ENCODE measurements at places on chromosomes 13 and 19.

DNA sequence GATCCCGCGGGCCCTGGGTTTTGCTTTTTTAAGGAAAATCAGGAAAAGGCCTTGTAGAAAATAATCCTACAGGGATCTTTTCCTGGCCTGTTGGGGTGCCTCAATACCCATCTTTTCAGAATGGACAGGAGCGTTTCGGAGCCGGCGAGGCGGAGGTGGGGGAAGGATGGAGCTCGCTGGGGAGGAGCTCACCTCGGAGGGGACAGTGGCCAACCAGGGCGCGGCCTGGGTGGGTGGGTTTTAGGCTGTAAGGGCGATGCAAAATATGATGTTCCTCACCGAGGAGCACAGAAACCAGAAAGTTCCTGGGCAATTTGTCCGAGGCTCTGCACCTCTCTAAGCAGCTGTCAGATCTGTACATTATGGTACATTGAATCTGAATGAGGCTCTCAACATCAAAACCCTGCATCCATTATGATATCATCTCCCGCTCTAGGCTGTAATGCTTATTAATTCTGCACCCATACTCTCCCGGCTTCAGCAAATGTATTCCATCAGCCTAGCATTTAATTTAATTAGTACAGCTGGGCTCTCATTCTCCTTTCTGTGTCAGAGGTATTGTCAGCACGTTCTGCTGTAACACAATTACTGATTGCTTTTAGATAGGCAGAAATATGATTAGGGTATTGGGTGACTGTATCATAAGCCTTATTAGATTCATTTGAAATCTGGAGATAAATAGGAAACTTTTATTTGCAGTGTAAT lies 90.3 kb upstream of the SOX1 start:
- no peak for DNase-seq

- no peak for DNase-seq
These were observed 110.7 kb upstream of the WASF3 start for GRCh38 chr13:26446751-26447150.

DNA sequence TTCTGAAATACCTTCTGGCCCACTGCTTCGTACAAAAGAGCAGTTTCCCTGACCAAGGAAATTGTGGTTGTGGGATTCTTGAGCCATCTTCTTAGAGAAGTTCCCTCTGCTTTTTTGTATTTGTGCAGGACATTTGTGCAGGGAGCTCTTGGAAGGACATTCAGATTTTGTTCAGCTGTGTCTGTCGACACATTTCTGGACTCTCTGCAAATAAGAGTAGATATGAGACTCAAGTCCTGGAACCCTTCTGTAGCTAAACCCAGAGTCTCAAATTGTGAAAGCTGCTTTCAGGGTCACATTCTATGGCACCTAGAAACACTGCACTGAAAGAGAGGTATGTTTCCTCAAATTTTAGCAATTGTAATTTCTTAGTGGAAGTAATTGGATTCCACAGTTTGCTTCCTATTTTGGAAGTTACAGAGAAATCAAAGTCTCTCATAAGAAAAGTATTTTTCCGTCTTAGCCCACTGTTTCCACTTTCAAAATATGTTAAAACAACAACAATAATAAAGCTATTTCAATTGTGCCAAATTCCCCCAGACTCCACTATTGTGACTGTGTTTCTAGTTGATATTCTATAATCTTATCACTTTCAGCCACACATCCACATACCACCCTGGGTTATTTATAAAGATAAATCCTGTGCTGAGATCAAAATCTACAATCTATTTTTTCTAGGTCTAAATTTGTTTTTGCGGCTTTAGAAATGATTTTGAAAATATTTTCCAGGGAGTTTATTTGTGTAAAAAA lies 224.0 kb downstream of the COG6 start:
- DNase-seq = no peak

DNA sequence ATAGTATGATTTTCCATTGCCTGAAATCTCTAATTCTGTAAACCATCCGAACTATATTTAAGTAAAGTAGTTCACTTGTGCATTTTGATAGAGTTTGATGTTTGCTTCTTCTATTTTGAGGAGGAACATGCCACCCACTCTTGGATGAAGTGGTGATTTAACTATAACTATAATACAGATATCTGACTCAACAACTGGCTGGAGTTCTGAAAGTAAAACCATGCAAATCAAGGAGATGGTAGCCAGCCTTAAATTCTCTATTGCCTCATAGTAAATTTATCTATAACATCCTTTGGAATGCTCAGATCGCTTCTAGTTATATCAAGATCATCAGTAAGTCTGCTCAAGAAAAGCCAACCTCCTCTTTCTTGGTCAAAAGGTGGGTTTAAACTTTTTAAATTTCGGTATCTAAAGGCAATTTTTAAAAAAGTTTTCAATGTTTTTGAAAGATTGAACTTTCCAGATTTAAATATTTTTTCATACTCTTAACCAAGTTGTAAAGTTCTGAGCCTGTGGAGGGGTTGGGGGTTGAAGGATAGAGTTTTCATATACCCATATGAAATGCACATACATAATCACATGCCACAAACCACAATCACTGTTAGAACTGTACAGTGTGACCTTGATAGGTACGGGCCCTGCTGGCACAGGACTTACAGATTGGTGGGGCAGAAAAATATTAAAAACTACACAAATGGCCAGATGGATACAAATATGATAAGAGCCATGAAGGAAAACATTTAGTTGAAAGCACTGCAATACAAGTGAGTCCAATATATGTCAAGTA lies 90.5 kb upstream of the RFC3 start:
- no peak for DNase-seq

GRCh38 chr19:11460207-11460606 lies 20.6 kb downstream of the ELAVL3 start:
- DNase-seq = no peak

- DNase-seq = peak; percentile 61
These were observed 878 bp upstream of the ADAMTSL5 start for GRCh38 chr19:1513499-1514294.

GRCh38 chr13:62702502-62702901 lies 1286.9 kb upstream of the PCDH20 start:
- no peak for DNase-seq

GRCh38 chr13:97395447-97396136 lies 38.4 kb upstream of the RAP2A start:
- DNase-seq = no peak

DNA sequence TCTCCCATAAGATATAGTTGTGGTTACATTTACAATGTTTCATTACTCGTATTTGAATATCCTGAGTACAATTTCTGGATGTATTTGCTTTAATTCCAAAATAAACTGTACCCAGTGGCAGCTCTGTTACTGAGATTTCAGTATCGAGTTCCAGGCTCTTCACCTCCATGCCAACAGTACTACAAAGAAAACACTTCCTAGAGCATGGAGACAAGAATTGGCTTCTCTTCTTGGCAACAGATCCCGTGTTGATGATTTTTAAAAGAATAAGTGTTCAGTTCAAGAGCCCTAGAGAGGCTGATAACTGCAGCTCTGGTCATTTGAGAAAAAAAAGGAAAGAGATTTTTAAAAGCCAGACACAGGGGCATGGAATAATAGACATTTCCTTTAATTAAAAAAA lies 302.8 kb downstream of the EFNB2 start:
- no peak for DNase-seq

GRCh38 chr19:44112802-44113137 lies 429 bp upstream of the ZNF225 start:
- no peak for DNase-seq

GRCh38 chr19:17553256-17553655 lies 2.2 kb upstream of the COLGALT1 start:
- DNase-seq = no peak

- DNase-seq = no peak
These were observed 31.5 kb downstream of the ADGRE2 start for GRCh38 chr19:14746886-14747285.

DNA sequence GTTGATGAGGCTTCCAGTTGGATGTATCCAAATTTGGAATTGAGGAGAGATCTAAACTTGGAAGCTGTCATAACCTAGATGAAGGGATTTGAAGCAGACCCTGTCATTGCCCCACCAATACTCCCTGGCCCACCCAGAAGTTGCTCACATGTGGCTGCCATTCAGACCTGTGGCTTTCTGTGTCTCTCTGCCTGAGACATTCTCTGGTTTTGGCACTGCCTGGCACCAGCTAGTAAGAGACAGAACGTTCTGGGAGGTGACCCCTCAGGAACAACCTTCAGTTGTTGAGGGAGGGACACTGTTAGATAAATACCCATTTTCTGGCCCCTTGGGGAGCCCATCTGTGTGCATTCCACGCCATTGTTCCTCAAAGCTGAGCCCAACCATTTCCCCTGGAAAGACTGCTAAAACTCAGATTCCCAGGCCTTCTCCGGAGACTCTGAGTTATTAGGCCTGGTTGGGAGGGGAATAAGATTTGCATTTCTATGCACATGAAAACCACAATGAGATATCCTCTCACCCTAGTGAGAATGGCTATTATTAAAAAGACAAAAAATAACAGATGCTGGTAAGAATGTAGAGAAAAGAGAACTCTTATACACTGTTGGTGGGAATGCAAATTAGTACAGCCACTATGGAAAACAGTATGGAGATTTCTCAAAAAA lies 290.4 kb downstream of the TSHZ3 start:
- no peak for DNase-seq

DNA sequence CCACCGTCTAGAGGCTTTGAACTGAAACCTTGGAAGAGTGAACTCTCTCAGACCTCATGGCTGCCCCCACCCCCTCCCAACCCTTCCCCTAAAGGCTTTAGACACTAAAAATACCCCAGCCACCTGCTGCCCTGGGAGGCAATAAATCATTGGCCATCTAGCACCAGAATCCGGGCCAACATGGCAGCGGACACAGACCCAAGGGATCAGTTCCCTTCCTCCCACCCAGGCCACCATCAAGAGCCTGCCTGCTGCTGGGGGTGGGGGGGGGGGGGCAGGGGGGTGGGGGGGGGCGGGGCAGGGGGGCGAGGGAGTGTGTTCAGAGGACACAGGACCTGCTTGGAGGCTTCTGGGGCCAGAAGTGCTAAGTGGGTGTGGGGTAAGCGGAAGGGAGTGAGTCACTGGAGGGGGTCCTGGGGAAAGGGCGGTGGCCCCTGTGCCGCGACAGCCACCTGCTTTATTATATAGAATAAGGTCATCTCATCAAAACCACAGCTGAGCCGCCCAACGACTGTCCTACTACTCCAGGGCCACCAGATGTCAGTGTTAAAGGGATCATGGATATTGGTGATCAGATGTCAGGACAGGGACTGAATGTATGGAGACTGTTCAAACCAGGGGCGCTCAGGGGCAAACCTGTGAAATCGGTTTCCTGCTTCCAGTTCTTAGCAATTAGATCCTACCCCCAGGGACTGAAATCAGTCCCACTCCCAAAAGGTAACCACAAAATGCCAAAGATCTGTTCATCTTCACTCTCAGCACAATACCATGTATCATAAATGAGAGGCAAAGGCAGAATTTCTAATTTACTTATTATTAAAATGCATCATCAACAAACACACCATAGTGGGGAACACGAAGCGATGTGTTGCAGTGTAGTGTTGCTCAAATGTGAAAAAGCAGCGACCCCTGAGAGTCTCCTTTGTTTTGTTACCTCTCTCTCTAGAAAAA lies 24.3 kb downstream of the ARL11 start:
- peak; percentile 24 for DNase-seq

DNA sequence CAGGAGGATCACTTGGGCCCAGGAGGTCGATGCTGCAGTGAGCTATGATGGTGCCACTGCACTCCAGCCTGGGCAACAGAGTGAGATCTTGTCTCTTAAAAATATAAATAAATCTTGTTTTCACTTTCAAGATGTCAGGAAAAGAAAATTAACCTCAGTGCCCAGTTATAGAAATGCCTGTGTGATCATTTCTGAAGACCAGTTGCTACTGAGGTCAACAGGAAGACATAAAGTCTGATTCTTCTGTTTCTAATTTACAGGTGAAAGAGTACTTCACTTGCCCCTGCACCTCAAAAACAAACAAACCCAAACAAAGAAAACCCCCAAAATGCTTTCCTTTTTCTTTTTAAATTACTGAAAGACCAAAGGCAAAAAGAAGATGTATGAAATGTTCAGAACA lies 174.3 kb upstream of the NBEA start:
- no peak for DNase-seq

DNA sequence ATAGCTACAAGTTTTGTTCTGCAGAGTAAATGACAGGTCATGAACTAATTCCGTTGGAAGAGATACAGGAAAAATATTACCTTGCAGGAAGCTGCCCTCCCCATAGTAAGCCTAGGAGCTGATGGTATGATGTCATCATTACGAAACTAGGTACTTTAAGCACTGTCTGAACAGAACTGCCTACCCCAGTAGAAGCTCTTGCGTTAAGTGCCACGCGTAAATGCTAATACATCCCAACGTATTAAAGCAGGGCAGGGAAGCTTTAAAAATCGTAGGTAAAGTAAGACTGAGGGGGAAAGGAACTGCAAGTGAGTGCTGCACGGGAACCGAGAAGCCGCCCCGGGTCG lies 572 bp downstream of the UGGT2 start:
- no peak for DNase-seq

GRCh38 chr13:109468123-109468522 lies 318.3 kb downstream of the IRS2 start:
- DNase-seq = no peak

- no peak for DNase-seq
These were observed 18.7 kb upstream of the NMRK2 start for GRCh38 chr19:3914199-3914598.

- DNase-seq = no peak
These were observed 10.4 kb upstream of the KLF16 start for GRCh38 chr19:1873524-1874473.

- DNase-seq = no peak
These were observed 50.7 kb upstream of the PNMA8B start for GRCh38 chr19:46546194-46546896.

DNA sequence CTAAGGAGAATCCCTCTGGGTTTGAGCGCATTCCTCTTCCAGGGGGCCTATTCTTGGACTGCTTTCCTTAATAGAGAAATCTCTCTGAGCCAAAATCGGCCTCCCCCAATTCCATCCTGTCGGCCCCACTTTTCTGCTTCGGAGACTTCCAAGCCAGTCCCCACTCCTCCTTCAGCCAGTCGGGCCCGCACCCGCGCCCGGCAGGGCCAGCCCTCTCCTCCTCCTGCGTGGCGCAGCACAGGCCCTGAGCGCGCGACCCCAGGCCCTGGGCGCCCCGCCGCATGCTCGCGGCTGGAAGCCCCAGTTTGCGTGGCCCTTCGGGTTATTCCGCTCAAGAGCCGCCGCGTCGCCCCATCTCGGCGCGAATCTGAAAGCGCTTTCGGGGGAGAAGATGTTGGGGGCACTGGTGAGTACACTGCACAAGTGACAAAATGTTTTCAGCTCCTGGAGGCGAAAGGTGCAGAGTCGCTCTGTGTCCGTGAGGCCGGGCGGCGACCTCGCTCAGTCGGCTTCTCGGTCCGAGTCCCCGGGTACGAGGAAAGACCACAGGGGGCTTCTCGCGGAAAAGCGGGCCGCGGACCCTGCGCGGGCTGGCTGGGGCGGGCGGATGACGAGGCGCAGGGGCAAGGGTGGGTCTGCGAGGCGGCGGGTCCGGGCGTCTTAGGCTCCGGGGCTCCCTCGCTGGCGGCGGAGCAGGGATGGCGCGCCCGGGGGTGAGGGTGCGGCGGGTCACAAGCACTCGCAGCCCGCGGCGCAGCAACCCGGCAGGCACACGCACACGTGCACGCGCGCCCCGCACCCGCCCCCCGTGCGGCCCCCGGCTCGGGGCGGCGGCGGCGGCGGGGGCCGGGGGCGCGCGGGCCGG lies at the start of gene IL17D:
Gene IL17D, plus strand, starts transcription at position 785 of the 865 bp plus-strand sequence. CDS start 303 bp downstream, outside the sequence.
- DNase-seq = peak; percentile 29

- no peak for DNase-seq
These were observed 11.9 kb upstream of the DHRS12 start for GRCh38 chr13:51815848-51816247.

- no peak for DNase-seq
These were observed 1.1 kb downstream of the PRX start for GRCh38 chr19:40411958-40412499.

All from CD4-positive, alpha-beta T cell treated with Interleukin-15 for 4 hours (primary cell).